ENCODE measurements at places on chromosomes 6 and 20.

GRCh38 chr20:53070224-53070623, 98.1 kb downstream of the TSHZ2 start:
- no peak overlapping the region for H3K4me3 ChIP-seq
- no peak overlapping the region for H3K27ac ChIP-seq
- H3K36me3 ChIP-seq: no peaks in the 10 kb centered on the region
- no peaks in the 10 kb centered on the region for H3K27me3 ChIP-seq
- DNase-seq: no peak

DNA sequence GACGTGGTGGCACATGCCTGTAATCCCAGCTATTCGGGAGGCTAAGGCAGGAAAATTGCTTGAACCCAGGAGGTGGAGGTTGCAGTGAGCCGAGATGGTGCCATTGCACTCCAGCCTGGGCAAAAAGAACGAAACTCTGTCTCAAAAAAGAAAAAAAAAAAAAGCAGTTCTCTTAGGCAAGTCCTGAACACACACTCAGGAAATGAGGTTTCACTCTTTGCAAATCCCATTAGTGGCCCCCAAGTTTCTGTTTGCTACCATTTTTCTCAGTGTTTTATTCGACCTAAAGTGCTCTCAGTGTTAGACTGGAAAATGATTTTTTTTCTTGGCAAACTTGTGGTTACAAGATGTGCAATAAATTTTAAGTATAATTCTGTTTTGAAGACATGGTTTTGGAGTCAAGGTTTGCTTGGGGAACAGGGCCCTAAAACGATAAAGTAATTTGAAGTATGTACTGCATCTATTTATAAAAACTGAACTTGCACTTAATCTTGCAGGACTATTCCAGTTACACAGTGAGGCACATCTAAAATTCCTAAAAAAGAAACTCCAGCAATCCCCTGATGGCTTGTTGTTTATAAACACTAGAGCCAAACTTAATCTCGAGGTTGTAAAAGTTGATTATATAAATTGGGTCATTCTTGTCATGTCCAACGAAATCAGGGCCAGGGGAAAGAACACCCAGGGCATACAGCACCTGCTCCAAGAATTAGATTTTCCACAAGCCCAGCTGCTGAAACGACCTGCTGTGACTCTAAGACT, 42.6 kb downstream of the MAP1LC3A start:
- no peak overlapping the region for H3K27ac ChIP-seq
- H3K27me3 ChIP-seq: no peaks in the 10 kb centered on the region
- H3K4me3 ChIP-seq: no peak overlapping the region
- no peak for DNase-seq
- no peaks in the 10 kb centered on the region for H3K4me1 ChIP-seq

DNA sequence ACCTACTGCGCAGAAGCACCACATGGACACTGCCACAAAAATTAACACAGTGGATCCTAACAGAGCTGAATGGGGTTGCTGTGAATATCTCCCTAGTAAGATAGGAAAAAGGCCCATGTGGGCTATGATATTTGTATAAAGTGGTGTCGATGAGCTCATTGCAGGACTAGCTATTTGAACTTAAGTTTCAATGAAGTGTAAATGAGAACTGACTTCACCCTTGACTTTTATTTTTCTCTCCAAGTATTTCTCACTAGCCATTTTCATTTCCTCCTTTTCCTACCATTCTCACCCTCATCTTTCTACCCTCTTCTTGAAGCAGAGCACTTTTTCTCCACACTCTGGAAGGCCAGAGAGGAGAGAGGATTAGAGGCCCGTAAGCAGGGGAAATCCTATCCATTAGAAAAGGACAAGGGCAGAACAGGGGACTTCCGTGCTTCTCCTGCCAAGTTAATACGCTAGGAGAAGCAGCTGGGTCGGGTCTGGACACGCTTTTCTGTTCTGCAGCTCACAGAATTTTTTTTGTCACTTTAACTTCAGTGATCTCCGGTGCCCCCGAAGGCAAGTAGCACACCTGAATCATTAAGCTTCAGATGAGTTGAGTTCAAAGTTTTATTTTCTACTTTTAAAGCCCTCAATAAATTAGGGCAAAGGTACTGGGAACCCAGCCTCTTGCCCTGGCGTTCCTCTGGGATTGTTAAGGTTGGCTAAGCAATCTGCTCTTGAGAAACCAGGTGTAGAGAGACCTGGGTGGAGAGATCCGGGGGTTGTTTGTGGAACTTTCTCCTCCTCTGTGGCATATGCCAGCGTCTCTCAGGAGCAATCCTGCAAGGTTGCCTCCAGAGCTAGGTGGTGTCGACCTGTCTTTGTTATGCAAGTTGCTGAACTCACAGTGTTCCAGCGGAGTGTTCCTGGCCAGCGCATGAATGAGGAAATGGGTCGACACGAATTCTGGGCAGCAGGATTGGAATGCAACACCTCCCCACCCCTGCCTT, 56.2 kb upstream of the ARID1B start:
- H3K27me3 ChIP-seq: no peaks in the 10 kb centered on the region
- peak overlapping the region; percentile 68 for H3K27ac ChIP-seq
- H3K36me3 ChIP-seq: no peaks in the 10 kb centered on the region
- peak; percentile 46 for DNase-seq

DNA sequence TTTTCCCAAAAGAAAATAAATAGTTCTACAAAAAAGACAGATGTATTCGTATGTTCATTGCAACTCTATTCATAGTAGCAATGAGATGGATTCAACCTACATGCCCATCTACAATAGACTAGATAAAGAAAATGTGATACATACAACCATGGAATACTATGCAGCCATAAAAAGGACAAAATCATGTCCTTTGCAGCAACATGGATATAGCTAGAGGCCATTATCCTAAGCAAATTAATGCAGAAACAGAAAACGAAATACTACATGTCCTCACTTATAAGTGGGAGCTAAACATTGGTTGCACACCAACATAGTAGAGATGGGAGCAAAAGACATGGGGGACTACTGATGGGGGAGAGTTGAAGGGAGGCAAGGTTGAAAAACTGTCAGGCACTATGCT, 157.7 kb downstream of the COL9A1 start:
- no peaks in the 10 kb centered on the region for H3K4me1 ChIP-seq
- H3K4me3 ChIP-seq: no peak overlapping the region
- H3K27me3 ChIP-seq: no peaks in the 10 kb centered on the region
- H3K36me3 ChIP-seq: peaks cover 84% of the 10 kb centered on the region
- no peak for DNase-seq

- H3K4me1 ChIP-seq: no peaks in the 10 kb centered on the region
- H3K27me3 ChIP-seq: peaks cover 2% of the 10 kb centered on the region
- no peaks in the 10 kb centered on the region for H3K36me3 ChIP-seq
- H3K4me3 ChIP-seq: no peak overlapping the region
- no peak for DNase-seq
Observed at GRCh38 chr6:24064106-24064505, 61.9 kb upstream of the NRSN1 start.

DNA sequence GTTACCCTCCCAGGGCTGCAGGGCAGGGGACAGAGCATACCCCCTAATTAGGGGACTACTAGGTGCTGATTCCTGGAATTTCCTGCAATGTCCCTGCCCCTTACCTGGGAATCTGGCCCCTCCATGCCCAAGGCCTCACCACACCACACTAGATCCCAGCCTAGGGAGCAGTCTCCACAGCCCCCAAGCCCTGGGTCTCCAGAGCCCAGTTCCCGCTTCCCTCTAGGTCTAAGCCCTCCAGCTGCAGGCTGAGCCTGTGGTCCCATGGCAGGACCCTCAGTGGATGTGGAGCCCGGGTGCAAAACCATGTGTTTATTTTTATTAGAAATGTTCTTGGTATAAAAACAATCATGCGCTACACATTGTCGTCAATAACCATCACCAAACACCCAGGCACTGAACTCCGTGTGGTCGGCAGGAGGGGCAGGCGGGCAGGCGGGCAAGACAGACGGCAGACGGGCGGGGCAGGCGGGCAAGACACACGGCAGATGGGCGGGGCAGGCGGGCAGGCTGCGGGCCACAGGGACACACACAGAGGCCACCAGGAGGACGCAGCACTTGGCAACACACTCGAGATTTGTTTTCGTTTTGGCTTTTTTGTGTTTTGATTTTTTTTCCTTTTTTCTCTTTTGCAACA, 124.2 kb downstream of the GRM4 start:
- H3K27ac ChIP-seq: no peak overlapping the region
- H3K36me3 ChIP-seq: no peaks in the 10 kb centered on the region
- H3K4me1 ChIP-seq: no peaks in the 10 kb centered on the region

GRCh38 chr6:35776364-35777215, at the start of gene CLPSL2:
TSS of gene CLPSL2 (plus strand) at chr6:35776598. CDS start at chr6:35776619, 21 bp downstream.
- H3K27ac ChIP-seq: no peak within 1 kb of the TSS
- peaks cover 8% of the 10 kb centered on the region for H3K4me1 ChIP-seq
- no peak within 1 kb of the TSS for H3K4me3 ChIP-seq
- H3K36me3 ChIP-seq: no peaks in the 10 kb centered on the region
- no peaks in the 10 kb centered on the region for H3K27me3 ChIP-seq
- DNase-seq: peak; percentile 52

DNA sequence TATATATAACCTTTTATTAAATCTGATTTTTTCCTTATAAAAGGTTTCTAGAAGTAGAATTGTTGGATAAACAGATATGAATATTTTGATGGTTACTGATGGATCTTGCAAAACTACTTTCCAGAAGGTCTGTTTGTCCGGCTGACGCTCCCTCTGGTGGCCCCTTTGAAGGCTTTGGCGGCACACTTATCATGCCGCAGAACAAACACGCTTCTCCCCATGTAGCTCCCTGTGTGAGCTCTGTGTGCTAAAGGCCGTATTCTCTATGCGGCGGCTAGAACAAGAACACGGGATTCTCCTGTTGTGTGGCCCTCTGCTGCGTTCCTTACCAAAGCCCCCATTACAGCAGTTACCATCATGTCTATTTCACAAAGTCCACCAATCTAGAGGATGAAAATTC, 30.0 kb downstream of the PPP1R3G start:
- no peak overlapping the region for H3K27ac ChIP-seq
- H3K27me3 ChIP-seq: no peaks in the 10 kb centered on the region
- no peaks in the 10 kb centered on the region for H3K4me1 ChIP-seq

All from B cell (primary cell).